ENCODE measurements at places on chromosomes 7 and 10. TPM values are rescaled to one million over a fixed set of nuclear protein-coding genes. Genes with fewer than 3 reads are reported as not detected.

- peak; percentile 69 for DNase-seq
- no peaks in the 10 kb centered on the region for H3K36me3 ChIP-seq
- no peaks in the 10 kb centered on the region for H3K27me3 ChIP-seq
- peak overlapping the region; percentile 88 for H3K27ac ChIP-seq
- peak overlapping the region; percentile 96 for H3K4me3 ChIP-seq
- H3K4me1 ChIP-seq = peaks cover 32% of the 10 kb centered on the region
These were observed 432 bp downstream of the TMEM248 start for GRCh38 chr7:66921396-66921917.

GFRA1 gene
- 3.4 TPM for total RNA-seq

NME8 gene
- 2.1 TPM for total RNA-seq

DNA sequence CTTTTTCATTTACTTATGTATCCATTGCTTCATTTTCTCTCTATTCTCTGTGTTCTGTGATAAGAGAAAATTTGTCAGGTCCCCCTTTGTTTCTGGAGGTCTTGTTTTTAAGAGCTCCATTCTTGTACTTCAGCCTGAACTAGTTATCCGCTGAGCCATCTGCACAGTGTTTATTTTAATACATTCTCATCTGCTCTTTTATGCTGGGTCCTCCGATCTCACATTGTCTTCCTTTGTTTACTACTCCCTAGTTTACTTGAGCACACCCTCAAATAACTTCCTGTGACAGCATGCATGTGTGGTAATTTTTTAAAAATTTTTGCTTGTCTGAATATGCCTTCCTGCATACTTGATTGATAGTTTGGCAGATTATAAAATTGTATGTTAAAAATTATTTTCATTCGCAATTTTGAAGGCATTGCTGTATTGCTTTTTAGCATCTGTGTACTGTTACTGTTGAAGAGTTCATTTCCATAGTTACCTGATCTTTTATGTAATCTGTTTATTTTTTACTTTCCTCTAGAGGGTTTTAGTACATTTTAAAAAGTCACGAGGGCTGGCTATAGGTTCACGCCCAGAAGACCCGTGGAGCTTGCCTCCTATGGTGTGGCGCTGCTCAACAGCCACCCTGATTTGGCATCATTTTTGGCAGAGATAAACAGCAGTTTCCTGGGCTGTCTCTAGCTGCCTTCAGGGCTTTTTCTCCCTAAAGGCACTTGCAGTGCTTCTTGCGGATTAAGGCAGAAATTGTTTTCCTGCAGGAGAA, 31.9 kb downstream of the RSBN1L start:
- no peaks in the 10 kb centered on the region for H3K27me3 ChIP-seq
- no peak overlapping the region for H3K4me3 ChIP-seq
- no peaks in the 10 kb centered on the region for H3K36me3 ChIP-seq
- peak overlapping the region; percentile 55 for H3K27ac ChIP-seq
- no peak for DNase-seq
- peaks cover 26% of the 10 kb centered on the region for H3K4me1 ChIP-seq

DNA sequence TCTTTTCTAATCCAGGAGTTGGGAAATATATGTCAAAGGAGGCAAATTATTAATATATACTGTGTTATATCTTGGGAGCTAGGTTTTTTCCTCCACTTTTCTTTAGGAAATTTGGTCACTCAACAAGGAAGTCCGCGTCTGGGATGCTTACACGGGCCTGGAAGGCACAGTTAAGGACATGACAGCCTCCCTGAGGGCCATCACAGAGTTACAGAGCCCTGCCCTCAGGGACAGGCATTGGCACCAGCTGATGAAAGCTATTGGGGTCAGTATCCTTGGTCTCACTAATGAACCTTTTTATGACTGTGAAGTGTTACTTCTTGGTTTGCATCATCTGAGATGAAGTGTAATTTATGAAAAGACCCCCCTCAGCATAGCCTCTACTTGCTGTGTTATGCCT, 74.7 kb downstream of the DNAH11 start:
- DNase-seq = no peak
- no peaks in the 10 kb centered on the region for H3K36me3 ChIP-seq
- no peak overlapping the region for H3K4me3 ChIP-seq

GRCh38 chr7:50341724-50342123, 37.2 kb downstream of the IKZF1 start:
- H3K36me3 ChIP-seq = no peaks in the 10 kb centered on the region
- DNase-seq = no peak

DNA sequence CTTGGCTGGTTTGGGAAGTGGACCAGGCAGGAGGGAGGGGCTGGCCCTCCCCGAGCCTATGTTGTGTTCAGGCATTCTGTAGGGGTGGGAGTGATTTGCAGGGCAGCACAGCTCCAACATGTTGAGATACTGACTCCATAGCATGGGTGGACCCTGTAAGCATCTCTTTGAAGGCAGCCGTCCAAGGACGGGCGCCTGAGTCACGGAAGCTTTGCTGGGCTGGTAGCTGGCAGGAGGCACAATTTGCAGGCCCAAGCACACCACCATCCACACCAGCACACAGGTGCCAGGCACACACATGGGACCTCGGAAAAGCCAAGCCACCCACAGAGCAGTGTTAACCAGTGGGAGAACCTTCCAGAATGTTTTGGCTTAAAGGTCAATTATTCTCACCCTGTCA, 505.1 kb upstream of the FOXK1 start:
- no peak for DNase-seq
- H3K27ac ChIP-seq = no peak overlapping the region
- H3K27me3 ChIP-seq = no peaks in the 10 kb centered on the region
- H3K4me1 ChIP-seq = no peaks in the 10 kb centered on the region
- H3K36me3 ChIP-seq = no peaks in the 10 kb centered on the region

GRCh38 chr10:66572700-66573099, 353.1 kb upstream of the LRRTM3 start:
- no peaks in the 10 kb centered on the region for H3K4me1 ChIP-seq
- H3K36me3 ChIP-seq = no peaks in the 10 kb centered on the region
- H3K27me3 ChIP-seq = no peaks in the 10 kb centered on the region
- H3K27ac ChIP-seq = no peak overlapping the region

- H3K27ac ChIP-seq = peak overlapping the region; percentile 93
- no peaks in the 10 kb centered on the region for H3K36me3 ChIP-seq
- H3K4me3 ChIP-seq = peak overlapping the region; percentile 75
- H3K4me1 ChIP-seq = peaks cover 29% of the 10 kb centered on the region
These were observed 1.0 kb downstream of the SEPHS1 start for GRCh38 chr10:13347043-13347499.

LIPM gene
- not detected for total RNA-seq

GRCh38 chr10:63480237-63480636, 14.5 kb upstream of the JMJD1C start:
- no peaks in the 10 kb centered on the region for H3K36me3 ChIP-seq
- no peaks in the 10 kb centered on the region for H3K27me3 ChIP-seq
- no peak overlapping the region for H3K27ac ChIP-seq
- DNase-seq = no peak
- H3K4me1 ChIP-seq = no peaks in the 10 kb centered on the region

DNA sequence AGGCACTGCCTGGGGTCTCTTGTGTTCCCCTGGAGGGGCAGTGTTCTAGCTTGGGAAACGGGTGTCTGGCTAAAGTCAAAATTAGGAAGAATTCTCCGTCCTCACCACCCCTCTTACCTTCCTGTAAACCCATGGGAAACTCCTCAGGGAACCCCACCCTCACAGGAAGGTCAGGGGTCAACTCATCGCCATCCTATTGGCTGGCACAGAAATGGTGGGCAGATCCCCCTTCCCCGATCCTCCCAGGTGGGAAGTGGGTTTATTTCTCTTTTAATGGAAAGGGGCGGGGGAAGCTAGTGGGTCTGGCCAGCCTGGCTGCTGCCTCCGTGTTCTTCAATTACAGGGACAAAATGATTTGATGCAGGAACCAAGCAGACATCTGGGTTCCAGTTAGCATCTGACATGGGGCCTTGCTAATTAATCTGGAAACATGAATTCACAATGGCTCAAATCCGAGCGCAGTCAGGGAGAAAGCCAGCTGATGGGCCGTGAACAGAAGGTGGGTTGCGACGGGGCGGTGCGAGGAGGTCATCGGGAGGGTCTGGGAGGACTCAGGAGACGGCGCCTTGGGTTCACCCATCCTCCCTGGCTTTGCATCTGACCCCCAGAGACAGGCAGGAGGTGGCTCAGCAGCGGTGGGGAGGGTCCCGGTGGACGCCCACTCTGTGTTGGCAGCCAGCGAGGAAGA, 66.6 kb downstream of the SLIT1 start:
- no peak for DNase-seq
- no peaks in the 10 kb centered on the region for H3K36me3 ChIP-seq
- H3K4me3 ChIP-seq = no peak overlapping the region
- H3K27me3 ChIP-seq = peaks cover 7% of the 10 kb centered on the region

- no peaks in the 10 kb centered on the region for H3K4me1 ChIP-seq
- no peak for DNase-seq
- no peaks in the 10 kb centered on the region for H3K27me3 ChIP-seq
- no peak overlapping the region for H3K27ac ChIP-seq
- no peaks in the 10 kb centered on the region for H3K36me3 ChIP-seq
These were observed 485.1 kb downstream of the SEMA3D start for GRCh38 chr7:84701524-84702306.

- no peaks in the 10 kb centered on the region for H3K36me3 ChIP-seq
- H3K4me1 ChIP-seq = no peaks in the 10 kb centered on the region
- no peak overlapping the region for H3K27ac ChIP-seq
- no peaks in the 10 kb centered on the region for H3K27me3 ChIP-seq
- no peak for DNase-seq
- H3K4me3 ChIP-seq = no peak overlapping the region
These were observed 202.5 kb upstream of the CHRM2 start for GRCh38 chr7:136665878-136666509.

DNA sequence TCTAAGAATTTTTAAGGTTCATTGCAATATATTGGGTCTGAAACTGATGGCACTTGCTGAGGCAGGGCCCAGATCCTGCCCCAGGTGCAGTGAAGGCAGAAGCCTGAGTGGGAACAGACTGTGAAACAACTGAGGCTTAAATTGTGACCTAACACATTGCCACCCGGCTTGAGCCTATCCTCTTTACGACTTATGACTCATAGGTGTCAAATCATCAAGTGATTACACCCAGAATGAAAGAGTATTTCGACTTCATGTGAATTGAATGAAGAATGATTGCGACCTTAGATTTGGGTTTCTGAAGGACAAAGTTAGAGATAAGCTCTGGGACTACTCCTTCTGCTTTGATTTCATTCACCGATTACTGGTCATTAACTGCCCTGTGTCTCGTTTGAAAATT, 200.9 kb downstream of the CREB5 start:
- H3K36me3 ChIP-seq = no peaks in the 10 kb centered on the region
- no peaks in the 10 kb centered on the region for H3K27me3 ChIP-seq
- no peak overlapping the region for H3K4me3 ChIP-seq
- no peaks in the 10 kb centered on the region for H3K4me1 ChIP-seq

GRCh38 chr7:38427279-38427955, 154.0 kb upstream of the TARP start:
- H3K27me3 ChIP-seq = no peaks in the 10 kb centered on the region
- H3K27ac ChIP-seq = no peak overlapping the region
- no peak overlapping the region for H3K4me3 ChIP-seq
- no peak for DNase-seq
- no peaks in the 10 kb centered on the region for H3K36me3 ChIP-seq

Measured in upper lobe of right lung (tissue), 1 donor.